ENCODE measurements at places on chromosomes 3 and 15.

GRCh38 chr3:172840463-172840862 is 89.9 kb downstream of the ECT2 start:
- DNase-seq, result no peak

- DNase-seq, result no peak
Measured at GRCh38 chr3:107861422-107861821, 229.4 kb downstream of the CD47 start.

GRCh38 chr3:174710612-174711011 is 148.5 kb upstream of the NAALADL2 start:
- no peak for DNase-seq

DNA sequence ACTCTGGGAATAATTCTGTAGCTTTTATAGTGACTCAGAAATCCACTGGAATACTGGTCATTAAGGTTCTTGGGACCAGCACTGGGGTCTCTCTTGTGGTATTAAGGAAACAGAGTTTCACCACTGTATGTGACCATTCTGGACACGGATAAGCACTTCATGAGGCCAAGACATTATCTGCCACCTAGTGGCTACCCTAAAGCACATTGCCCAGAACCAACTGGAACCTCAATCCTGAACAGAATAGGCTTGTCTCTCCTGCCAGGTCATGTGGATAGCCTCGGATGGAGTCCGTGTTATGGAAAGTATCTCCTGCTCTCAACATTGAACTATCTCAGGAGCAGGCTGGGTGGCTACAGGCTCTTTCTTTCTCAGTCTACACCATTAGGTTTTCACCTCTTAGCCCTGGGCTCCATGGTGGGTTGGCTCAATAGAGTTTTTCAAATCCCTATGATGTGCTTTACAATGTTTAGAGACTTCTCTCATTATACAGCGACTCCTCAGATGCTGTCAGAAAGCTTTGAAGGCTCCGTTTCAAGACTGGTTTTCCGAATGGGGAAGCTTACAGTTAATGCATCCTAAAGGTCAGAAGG is 167.6 kb upstream of the ST8SIA2 start:
- DNase-seq, result no peak

DNA sequence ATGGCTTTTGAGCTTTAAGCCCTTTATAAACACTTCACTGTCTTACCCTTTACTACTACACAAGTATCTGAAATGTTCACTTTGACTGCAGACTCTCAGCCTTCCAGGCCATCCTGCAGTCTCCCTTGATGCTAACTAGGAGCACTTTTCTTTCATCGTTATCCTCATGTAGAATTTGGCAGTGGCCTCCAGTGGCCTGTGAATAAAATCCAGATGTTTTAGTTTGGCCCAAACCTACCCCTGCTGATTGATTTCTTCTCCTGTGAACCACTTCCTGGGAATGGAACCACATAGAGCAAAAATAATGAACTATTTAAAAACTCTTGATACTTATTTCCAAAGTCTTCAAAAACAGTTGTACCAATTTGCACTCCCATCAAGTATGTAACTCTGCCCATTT is 271.9 kb downstream of the FEZF2 start:
- DNase-seq, result no peak

DNA sequence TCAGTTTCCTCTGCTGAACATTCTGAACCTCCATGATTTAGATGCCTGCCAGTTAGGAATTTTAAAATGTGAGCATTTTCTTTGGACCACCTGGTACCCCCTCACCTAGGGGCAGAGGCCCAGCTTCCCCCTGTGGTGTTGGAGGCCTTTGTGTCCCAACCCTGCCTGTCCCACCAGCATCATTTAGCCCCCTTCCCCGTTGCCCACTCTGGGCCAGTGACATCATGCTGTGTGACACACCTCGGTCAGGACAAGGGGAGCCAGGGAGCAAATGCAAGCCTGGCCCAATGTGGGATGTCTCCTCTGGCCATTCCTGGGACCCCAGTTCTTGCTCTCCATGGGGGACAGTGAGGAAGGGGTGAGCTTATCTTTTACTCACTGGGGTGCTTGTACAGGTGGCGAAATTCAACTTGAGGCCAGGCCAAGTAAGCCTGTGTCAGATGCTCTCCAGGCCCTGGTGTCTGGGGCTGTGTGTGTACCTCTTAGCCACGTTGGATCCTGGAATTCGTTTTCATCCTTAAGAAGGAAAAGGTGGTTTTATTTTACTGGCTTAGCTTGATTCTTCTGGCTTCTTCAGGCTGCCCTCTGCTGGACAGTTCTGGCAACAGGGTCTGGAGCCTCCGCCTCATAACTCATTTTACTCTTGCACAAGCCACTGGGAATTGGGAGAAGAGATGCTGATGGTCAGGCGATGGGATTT is 49.7 kb upstream of the MYZAP start:
- peak; percentile 74 for DNase-seq

DNA sequence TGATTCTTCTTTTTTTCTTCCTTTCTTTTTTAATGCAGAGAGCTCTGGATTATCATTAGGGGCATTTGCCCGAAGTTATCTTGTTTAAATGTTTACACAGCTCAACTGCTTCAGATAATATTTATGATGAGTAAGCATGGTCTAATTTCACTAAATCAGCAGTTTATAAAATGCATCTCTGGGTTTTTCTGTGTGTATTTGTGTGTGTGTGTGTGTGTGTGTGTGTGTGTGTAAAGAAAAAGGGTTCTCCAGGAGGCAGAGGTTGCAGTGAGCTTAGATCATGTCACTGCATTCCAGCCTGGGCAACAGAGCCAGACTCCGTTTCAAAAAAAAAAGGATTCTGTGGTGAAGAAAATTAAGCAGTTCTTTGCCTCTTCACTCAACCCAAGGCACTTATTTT is 25.9 kb upstream of the TNFSF10 start:
- no peak for DNase-seq

GRCh38 chr15:40436892-40437751 is 3.6 kb upstream of the BAHD1 start:
- no peak for DNase-seq

DNA sequence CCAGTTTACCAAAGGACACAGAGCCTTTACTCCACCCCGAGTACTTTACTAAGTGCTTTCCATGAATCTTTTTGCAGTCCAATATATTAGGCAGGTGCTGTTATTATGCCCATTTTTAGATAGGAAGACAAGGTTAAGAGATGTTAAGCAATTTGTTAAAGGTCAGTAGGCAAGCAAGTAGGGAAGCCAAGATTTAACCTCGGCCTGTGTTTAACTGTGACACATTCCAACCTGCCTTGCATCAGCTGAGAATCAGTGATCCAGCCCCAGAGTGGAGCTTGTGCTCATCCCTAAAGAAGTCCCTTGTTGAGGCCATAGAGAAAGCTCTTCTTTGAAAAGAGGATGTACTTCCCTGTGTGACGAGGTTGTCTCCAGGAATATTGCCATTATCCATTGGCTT is 51.3 kb upstream of the C15orf61 start:
- DNase-seq, result no peak

DNA sequence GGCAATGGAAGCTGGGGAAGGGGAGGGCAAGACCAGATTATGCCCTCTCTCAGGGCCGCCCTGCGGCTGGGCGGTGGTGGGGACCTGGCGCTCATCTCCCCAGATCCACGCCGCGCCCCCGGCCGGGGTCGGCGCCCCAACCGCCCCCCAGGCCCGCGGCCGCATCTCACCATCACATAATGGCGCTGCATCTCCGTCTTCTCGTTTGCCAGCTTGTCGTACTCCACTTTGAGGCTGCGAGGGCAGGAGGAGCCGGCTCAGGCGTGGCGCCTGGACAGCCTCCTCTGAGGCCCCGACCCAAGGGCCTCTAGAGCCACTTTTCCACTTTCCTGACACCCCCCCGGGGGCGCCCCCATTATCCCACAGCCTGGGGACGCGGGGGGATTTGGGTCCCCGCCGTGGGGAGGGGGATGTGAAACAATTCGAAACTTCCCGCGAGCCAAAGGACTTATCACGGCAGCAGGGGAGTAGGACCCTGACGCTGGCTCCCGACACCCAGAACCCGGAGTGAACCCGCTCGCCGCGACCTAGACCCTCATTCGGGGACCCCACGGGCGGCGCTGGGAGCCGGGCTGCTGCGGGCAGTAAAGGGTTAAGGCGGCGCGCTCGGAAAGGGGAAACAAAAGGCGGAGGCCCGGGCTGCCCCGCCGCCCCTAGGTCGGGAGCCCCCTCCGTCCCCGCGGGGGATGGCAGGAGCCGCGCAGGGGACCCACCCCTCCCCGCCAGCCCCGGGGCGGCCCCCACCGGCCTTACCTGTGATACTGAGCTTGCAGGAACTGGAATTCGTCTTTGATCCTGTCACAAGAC is 2.1 kb downstream of the TLE3 start:
- DNase-seq, result no peak

- DNase-seq, result no peak
Measured at GRCh38 chr15:68814596-68814995, 6.1 kb downstream of the ANP32A start.

Data from neural crest cell (in vitro differentiated cells).